Renal cortex interstitium (tissue), 15 donors: ENCODE measurements at places on chromosomes 3 and 15.

DNA sequence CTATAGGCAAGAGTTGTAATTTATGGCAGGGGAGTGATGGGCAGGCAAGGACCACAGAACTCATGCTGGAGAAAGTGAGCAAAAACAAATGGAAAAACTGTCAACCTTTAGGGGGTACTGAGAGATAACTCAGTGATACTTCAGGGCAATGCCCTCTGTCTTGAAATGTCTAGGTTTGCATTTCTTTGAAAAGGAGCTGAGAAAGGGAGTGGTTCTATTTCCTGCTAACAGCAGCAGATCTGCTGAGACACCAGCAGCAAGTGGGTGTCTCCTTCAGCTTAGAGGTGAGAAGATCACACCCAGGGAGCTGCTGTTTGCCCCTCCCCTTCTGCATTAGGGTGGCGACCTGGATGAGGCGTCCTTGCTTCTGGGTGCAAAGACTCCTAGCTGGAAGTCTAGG, 42.3 kb upstream of the XIRP1 start:
- no peak for DNase-seq

- no peak for DNase-seq
Measured at GRCh38 chr3:17747174-17747889, 4.9 kb upstream of the TBC1D5 start.

- no peak for DNase-seq
Measured at GRCh38 chr3:18295171-18295920, 129.8 kb downstream of the SATB1 start.

- DNase-seq = no peak
Measured at GRCh38 chr3:170809975-170810357, 60.0 kb downstream of the RPL22L1 start.

- no peak for DNase-seq
Measured at GRCh38 chr3:62236016-62236415, 137.3 kb downstream of the FEZF2 start.

- no peak for DNase-seq
Measured at GRCh38 chr3:24981309-24981708, 446.8 kb upstream of the RARB start.

DNA sequence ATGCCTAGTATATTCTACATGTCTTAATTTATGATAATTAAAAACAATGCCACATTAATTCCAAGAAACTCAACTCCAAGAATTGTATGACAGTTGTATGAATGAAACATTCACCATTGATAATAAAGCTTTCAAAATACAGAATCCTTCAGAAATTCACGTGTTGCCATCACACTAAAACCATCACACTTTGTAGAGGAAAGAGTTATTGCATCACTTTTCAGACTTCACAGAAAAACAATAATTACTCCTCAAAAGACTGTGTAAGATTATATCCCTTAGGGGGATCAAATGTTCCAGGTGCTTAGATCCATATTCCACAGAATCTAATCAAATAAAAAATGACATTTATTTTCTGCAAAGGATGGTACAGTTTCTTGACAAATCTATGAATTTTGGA, 85.0 kb downstream of the OSBPL10 start:
- DNase-seq = no peak

- DNase-seq = no peak
Measured at GRCh38 chr3:188207941-188208515, 54.1 kb downstream of the LPP start.

DNA sequence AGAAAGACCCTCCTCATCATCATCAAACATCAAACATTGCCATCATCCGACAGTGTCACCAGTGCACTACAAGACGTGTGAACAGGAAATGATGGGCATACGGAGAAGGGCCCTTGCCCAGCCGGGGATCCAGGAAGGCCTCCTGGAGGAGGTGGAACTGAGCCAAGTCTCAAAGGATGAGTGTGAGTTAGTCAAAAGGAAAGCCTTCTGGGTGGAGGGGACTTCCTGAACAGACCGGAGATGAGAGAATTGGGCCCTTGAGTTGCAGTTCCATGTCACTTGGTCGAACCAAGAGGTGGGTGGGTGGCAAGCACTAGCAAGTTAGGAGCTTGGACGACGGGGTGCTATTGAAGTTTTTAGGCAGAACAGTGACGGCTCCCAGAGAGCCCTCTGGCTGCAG, 8.5 kb downstream of the SEMA4B start:
- no peak for DNase-seq

- no peak for DNase-seq
Measured at GRCh38 chr3:112967828-112968227, 7.1 kb downstream of the CD200R1 start.

DNA sequence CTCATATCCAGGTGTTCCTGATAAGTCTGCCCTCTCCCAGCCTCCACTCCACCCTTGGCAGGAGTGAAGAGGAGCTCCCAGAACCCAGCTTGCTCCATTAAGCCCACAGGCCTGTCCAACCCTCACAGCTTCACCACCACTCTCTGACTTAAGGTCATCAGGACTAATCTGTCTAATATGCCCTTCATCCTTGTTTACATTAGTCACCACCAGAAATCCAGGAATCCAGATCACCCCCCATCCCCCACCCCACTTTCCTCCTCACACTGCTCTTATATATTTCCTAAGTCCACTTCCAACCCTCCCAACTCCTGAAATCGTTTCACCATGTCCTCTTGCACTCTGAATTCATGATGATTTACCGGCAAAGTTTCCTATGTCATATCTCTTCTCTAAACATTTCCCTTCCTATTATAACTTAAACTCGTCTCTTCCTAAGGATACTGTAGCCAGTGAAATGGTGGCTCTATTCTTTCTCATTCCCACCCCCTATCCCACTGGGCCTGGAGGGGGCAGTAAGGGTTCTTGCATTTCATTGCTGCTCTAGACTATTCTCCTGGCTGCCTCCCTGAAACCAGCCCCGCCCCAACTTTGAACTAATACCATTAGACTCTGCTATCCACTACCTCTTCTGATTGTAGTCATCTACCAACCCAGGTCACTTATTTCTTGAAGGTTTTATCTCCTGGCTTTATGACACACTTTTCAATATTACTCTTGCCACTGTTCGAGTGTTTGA, 43.4 kb downstream of the PPP2R3A start:
- no peak for DNase-seq

- no peak for DNase-seq
Measured at GRCh38 chr3:15267502-15267901, 61.5 kb downstream of the CAPN7 start.

DNA sequence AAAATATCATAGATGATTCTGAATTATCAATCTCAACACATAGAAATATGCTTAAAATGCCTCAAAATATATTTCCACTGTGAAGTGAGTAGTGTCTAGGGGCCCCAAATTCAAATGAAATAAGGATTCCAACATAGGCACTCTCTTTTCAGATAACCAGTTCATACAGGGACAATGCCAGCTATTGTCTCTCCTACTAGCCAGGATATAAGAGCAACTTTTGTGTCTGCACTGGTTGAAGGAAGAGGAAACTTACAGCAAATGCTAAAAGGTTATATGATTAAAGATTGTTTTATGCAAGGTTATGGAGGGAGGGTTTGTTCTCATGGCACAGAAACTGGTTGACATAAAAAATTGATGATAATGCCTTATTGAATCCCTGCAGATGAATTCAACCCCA, 579.4 kb upstream of the ALCAM start:
- DNase-seq = no peak

GRCh38 chr15:22949074-22949547, 31.1 kb downstream of the CYFIP1 start:
- DNase-seq = peak; percentile 62

- DNase-seq = no peak
Measured at GRCh38 chr15:75751891-75752290, 39.2 kb upstream of the CSPG4 start.

DNA sequence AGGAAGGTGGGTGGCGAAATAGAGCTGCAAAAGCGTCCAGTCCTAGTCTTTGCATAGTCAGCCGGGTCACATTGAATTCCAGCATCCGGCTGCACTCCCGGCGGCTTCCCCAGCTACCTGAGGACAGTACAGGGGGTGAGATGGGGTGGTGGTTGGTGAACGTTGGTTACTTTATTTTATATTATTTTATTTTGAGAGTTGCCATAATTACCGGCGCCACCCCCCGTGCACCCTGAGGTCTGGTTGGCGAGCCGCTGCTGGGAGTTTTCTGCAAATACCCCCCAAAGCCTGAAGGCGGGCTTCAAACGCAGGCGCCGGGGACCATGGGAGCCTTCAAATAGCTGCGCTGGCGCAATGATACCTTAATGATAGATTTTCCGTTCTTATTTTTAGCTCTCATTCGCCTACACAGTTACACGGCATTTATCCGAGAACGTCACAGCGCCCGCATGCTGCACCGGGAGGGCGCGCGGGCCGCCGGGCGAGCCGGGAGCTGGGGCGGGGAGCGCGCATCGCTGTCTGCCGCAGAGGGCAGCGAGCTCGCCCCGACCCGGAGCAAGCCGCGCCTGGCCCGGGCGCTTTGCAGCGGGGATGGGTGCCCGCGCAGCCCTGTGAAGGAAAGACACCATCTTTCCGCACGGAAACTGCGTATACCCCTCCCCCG, 756 bp upstream of the RASGRF1 start:
- DNase-seq = no peak

DNA sequence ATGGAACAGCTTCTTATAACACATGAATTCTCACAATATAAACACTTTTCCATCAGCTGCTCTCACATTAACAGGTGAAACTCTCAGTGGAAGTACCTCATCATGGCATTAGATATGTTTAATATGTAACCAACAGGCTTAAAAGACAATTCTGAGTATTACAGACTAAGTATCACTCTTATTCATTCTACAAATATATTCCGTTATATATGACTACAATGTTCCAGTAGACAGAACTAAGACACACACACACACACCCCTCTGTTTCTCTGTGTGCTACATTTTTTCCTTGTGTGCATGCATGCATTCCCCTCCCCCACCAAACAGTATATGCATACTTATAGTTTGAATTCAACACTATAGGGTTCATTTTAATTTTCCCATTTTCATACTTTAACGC, 32.4 kb downstream of the MRPL3 start:
- DNase-seq = no peak
